Suppressor macrophage treated with lipopolysaccharide for 1 hour (primary cell): ENCODE measurements at places on chromosomes 2 and 18.

DNA sequence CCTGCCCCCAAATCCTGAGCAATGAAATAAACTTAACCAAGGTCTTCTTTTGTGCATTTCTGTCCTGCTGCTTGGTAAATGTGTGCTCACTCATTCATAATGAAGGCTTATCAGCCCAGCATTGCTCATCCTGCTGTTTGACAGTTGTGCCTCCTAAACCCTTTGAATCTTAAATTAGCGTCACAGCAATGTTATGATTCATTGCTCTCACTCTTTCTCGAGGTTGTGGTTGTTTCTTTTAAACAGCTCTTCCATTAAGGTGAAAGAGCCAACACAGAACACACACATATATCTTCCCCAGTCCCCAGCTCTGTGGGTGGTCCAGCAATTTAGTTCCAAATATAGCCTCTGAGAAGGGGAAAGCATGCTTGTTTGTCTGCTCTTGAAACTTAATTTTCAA lies 84.0 kb downstream of the EVA1A start:
- no peak for DNase-seq

GRCh38 chr2:197181491-197181890 lies 129.1 kb downstream of the ANKRD44 start:
- no peak for DNase-seq

DNA sequence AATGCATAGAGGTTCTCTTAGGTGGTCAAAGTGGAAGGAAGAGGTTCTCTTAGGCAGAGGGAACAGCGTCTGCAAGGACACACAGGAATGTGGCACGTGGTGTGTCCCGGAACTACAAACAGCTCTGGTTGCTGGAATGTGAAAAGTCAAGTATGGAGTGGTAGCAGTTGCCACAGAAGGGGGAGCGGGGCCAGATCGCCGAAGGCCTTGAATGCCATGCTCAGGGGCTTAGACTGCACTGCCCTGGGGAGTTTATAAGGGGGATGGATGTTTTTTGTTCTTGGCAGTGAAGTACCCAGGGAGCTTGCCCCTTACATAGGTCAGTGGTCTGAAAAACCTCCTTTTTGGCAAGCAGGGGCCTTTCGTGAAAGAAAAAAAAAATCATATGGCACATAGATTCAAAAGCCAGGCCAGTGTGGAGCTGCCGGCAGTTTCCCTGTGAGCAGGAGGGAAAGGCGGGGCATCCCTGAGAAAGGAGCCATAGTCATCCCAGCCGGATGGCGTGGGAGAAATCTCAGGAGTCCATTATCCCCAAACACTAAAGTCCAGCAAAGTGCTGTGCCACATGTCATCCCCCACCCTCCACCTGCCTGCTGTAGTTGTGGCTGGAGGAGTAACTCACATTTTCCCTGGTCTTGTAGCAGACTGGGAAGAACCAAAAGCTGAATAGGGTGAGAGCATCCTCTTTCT lies 45.4 kb downstream of the GORASP2 start:
- no peak for DNase-seq

- no peak for DNase-seq
Measured at GRCh38 chr2:24241528-24241927, 66.7 kb downstream of the FAM228A start.

DNA sequence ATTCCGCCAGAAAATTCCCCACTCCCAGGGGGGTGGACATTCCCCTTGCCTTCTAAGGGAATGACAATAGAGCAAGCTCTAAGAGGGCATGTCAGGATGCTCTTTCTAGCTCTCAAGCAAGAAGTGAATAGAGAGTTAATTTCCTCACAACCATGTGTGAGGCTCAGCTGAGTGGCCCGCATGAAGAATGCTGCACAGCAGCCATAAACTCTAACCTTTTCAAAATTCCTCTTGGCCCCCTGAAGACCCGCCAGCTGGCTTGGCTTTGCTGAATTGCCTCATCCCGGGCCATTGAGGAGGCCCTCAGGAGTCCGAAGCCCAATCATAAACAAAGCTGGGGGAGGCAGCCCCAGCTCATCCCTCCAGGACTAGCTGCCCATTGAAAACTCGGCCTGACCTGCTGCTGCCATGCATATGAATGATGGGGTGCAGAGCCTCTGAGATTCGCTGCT lies 38.2 kb downstream of the NRP2 start:
- DNase-seq, result no peak
